ENCODE measurements at places on chromosomes 2 and 18. TPM values are rescaled to one million over a fixed set of nuclear protein-coding genes. Genes with fewer than 3 reads are reported as not detected.
A peak's percentile ranks its signal among the peaks of the same experiment; 100 is the strongest.

- DNase-seq, result no peak
These were observed 46.7 kb downstream of the REEP1 start for GRCh38 chr2:86290596-86291327.

DNA sequence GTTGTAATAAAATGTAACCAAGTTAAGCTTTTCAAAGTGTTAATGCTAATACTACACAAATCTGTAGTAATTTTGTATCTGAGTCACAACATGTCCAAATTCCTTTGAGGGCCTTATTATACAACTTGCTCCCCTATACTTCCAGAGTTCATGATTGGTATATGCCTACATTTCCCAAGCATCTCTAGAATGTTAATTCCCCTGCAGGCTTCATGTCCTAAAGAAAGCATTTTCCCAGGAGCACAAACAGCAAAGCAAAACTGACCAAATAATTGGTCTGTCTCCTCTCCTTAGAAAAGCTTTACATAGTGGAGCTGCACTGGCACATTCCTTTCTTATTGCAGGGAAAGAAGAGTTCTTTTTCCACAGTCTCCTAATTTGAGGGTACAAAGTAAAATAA, 3.7 kb downstream of the ALS2 start:
- no peak for DNase-seq

DNA sequence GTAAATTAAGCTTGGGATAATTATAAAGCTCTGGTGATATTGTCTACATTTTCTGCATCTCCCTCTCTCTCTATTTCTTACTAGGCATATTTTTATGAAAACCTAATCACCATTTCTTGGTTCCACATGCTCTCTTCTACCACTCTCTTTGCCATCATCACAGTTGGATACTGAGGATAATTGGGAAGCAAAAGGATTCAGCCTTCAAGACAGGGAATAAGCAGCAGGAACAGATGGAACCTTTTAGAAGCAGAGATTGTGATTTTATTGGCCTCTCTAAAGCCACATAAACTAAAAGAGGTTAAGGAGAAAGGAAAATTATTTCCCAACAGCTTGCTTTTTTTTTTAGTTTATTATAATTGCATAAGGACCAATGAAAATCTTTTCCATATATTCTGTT, 226.3 kb upstream of the SPHKAP start:
- no peak for DNase-seq

DNA sequence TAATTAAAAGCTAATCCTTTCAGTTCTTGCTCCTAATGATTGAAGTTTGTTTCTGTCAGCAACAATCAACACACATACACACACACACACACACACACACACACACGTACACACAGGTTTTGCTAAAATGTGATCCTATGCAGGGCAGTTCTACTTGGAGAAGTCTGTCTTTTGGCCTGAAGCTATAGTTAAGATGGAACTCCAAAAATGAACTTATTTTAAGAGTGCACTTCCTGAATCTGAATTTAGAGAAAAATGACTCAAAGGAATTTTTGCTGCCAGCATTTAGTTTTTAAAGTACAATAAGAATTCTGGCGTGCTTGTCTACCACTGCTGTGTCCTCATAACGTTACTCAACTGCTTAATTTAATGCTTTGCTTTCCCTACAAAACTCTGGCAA, 6.6 kb downstream of the GALNT5 start:
- no peak for DNase-seq

DNA sequence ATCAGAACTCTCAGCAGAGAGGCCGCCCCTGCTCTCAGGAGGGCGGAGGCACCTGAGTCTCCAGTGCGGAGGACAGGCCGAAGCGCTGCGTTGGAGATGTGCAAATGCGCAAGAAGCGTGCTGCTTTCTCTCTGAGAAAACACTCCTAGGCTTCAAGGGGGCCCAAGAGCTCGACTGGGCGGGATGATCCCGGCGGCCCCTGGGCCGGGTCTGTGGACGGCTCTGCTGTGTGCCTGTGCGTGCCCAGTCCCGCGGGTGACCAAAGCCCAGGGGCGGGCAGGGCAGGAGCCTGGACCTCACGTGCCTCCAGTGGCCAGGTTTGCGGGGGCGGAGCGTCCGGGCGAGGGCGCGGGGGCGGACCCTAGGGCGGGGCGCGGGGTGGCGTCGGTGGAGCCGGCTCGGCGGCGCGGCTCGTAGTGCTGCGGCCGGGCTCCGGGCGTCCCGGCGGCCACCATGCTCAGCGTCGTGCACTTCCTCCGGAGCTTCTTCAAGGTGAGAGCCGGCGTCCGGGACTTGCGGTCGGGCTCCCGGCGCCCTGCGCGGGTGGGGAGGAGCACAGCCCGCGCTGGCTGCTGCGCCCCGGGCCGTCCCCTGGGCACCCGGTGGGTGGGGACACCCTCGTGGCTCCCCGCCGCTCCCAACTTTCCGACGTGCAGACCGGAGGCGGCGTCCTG, at the start of gene ARHGEF4:
TSS of gene ARHGEF4 (plus strand) at position 414 of the 674 bp plus-strand sequence. CDS start at position 454, 40 bp downstream.
- peak; percentile 63 for DNase-seq

- DNase-seq, result no peak
These were observed 6.7 kb downstream of the ANKAR start for GRCh38 chr2:189681203-189681602.

- DNase-seq, result no peak
These were observed 647.0 kb upstream of the NXPH2 start for GRCh38 chr2:139427164-139427563.

DNA sequence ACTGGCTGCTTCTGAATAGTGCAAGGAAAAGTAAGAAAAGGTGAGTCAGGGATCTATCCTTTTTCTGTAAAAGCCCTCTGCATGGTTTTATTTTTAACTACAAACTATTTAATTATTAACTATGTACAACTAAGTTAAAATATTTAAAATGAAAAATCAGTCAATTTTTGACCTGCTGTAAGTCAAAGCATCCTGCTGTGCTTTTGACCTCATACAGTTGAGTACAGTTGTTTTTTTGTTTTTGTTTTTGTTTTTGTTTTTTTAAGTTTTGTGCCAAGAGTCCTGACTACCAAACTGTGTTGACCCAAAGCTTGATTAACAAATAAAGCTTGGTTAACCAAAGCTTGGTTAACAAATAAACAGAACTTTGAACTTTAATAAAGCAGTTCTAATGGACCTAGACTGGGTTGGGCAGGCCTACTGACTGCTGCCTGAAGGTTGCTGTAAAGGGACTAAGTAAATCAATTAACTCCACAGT, at the start of gene ACMSD:
TSS of gene ACMSD (plus strand) at position 474 of the 478 bp plus-strand sequence. CDS start 67 bp downstream, outside the sequence.
- no peak for DNase-seq

- no peak for DNase-seq
These were observed 28.4 kb downstream of the ARL4C start for GRCh38 chr2:234468503-234468902.

DNA sequence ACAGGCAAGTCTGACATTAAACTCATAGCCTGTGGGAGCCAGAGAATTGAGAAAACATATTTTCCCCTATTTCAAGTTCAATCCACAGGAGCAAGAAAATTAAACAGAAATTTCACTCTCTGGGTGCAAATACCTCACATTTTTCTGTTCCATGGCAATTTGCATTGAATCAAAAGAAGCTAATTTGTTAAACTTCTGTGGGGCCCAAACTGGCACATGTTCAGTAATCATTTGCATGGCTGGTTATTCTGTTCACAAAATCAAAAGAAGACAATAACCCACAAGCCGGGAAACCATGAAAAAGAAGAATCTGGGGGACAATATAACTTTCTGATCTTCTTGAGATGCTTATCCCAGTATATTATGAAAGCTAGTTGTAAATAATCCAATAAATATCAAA, 363.1 kb downstream of the LRP1B start:
- no peak for DNase-seq

GRCh38 chr2:234386971-234387370, 109.9 kb downstream of the ARL4C start:
- DNase-seq, result no peak

- DNase-seq, result no peak
These were observed 2159.7 kb upstream of the PIK3C3 start for GRCh38 chr18:39795350-39795749.

GRCh38 chr2:20632446-20632990, 18.4 kb downstream of the HS1BP3 start:
- no peak for DNase-seq

DNA sequence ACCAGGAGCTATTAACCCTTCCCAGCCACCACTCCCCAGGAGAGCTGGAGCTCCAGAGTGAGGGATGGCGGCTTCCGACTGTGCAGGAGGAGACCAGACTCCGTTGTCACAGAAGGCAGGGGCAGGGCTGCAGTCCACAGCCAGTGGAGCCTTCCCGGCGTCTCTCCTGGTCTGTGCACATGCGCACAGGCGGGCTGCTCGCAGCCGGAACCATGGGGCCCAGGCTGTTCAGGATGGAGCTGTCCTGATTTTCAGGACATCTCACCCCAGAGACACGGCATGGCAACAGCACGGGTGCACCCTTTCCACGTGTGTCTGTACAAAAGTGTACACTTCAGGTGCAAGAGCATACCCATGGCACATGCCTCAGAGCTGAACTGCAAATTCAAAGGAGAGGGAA, 28.9 kb downstream of the EIPR1 start:
- DNase-seq, result peak; percentile 60

DNA sequence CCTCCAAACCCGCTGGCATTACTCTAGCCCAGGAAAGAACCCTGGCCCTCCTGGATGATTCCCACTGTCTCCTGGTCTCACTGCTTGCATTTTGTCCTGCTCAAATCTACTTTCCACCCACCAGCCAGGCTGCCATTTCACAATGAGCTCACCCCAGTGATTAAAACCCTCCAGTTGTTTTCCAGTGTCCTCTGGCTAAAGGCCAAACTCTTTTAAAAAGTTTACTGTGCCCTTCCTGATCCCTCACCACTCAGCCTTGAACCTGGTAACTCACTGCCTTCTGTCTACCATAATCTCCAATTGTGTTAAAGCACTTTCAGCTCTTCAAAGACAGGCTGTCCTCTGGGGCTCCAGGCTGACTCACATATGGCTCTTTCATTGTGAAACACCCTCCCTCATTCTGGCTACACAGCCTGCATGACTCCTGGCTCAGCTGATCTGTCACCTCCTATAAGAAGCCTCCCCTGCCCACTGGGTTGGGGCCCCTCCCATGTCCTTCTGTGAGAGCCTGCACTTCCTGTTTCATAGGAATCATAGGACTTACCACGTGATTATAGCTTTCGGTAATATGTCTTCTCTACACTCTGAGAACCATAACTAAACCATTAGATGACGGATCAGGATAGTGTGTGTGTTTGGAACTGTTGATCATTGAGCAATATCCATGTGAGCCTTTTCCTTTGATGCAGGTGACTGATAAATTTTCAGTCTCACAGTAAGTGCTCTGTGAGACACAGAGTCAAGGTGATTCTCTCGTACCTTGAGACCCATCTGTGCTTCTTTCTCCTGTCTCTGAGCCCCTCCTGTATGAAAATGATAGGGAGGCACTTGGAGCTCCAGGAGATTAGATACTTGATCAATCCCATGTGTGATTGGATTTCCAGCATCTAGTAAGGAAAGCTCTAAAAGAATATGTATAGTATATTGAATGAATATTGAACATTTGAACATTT, 590.8 kb upstream of the ID2 start:
- no peak for DNase-seq

DNA sequence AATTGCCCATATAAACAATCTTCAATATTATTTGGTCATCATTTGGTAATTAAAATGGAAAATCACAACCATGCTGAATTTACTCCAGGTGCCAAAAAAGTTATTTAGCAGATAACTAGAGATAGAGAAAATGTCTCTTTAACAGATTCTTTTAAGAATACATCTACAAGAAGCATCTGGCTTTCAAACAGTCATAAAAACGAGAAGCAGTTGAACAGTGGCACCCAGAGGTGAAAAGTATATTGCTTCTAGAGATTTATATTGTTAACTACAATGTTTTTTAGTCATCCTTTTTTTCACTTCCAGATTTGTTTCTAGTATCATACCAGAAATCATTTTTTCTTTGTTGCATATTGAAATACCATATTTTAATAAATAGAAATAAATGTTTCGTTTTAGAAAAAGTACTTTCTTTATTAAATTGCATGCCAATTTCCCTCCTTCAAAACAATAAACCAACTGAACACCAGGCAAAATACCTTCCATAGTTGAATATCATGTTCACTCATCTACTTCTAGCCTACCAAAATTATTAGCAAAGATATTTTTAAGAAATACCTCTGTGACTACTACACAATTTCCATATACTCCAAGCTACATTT, 65.4 kb upstream of the HNRNPA3 start:
- no peak for DNase-seq

GRCh38 chr2:196479350-196479749, 160.2 kb upstream of the CCDC150 start:
- DNase-seq, result no peak

DNA sequence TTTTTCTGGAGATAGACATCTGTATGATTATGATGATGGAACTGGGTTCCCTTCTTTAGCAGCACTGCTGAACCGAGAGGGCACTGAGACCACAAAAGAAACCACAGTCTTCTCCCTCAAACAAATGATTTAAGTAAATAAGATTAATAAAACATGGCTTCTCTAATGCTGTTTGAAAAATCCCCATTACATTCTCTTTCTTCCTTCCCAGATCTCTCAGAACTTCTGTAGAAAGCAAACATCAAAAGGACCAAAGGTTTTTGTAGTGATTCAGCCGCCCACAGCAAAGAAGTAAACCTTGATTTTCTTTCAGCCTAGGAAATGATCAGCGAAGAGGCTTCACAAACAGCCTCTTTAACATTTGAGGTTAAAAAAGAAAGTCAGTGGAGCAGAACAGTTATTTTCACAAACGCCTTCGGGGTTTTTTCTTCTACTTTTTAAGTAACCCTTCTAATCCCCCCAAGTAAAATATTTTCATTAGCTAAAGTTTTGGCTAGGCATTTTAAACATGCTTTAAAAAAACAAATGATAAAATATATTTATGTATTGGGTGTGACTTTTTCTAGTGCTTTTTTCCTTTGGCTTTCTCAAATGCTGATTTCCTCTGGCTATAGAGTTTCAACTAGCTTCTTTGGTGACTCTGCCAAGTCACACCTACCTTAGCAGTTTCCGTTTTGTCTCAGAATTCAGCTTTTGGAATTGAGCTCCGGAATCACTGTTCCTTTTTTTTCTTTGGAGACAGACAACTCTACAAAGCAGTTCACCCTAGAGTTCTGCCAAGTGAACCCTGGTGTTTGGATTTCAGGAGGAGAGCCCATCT, 89.6 kb downstream of the UPP2 start:
- DNase-seq, result no peak

DNA sequence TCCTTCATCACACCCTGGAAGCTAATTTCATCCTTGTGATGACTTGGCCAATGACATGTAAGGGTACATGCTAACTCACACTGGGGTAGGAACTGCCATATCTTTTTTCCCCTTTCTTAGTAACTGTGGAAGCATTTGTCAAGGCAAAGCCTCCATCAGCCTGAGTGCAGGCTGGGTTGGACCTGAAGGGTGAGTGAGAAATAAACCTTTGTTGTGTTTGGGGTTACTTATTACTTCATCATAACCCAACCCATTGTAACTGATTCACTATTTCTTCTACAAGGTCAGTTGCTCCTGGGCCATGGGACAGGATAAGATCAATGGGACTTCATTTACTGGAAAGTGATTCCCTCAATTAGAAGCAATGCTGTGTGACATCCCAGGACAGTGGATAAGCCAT, 108.4 kb downstream of the COL6A3 start:
- no peak for DNase-seq

The LRATD1 gene
- total RNA-seq, result 81.1 TPM

The PTPN18 gene
- total RNA-seq, result 39.2 TPM

The PAX8 gene
- total RNA-seq, result 2.9 TPM

The SERPINB10 gene
- not detected for total RNA-seq

The PARD3B gene
- 17.6 TPM for total RNA-seq

The LYG1 gene
- total RNA-seq, result 1.5 TPM

The HNRNPA3 gene
- 142 TPM for total RNA-seq

The CCDC195 gene
- not detected for total RNA-seq
